ENCODE measurements at places on chromosomes 5 and 9.

- no peak for DNase-seq
Measured at GRCh38 chr5:165321912-165322311, 1816.5 kb downstream of the MAT2B start.

DNA sequence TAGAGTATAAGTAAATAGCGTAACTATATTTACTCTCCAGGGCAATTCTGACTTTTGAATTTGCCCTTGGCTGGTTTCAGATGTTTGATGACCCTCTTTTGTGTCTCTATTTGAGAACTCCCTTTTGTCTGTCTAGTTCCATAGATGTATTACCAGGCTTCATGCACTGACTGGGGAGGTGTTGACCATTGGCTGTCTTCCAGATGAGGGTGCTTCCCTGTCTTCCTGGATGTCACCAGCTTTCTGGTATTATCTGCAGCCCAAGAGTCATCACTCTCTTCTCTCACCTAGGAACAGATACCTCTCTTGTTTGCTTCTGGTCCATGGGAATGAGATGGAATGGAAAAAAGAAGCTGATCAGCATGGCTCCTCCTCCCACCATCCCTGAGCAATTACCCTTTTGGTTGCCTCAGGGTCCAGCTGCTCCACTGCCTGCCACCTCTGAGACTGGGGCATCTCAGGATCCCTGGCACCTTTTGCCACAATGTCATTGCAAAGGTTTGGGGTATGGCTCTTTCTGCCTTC lies 58.7 kb upstream of the TMED7 start:
- no peak for DNase-seq

- no peak for DNase-seq
Measured at GRCh38 chr5:58925627-58926540, 343.0 kb downstream of the RAB3C start.

GRCh38 chr9:81559709-81560108 lies 129.6 kb downstream of the TLE1 start:
- DNase-seq = no peak

All from T-cell (primary cell).